ENCODE measurements at places on chromosomes 4 and X. TPM values are rescaled to one million over a fixed set of nuclear protein-coding genes. Genes with fewer than 3 reads are reported as not detected.

Gene C4orf50
- 0.19 TPM for total RNA-seq

Gene PCYT1B
- not detected for total RNA-seq

Gene TAF7L
- not detected for total RNA-seq

Gene ADGRA3
- total RNA-seq: 22.3 TPM

Gene MAGEC3
- not detected for total RNA-seq

Gene ATP6AP2
- total RNA-seq: 56.6 TPM

DNA sequence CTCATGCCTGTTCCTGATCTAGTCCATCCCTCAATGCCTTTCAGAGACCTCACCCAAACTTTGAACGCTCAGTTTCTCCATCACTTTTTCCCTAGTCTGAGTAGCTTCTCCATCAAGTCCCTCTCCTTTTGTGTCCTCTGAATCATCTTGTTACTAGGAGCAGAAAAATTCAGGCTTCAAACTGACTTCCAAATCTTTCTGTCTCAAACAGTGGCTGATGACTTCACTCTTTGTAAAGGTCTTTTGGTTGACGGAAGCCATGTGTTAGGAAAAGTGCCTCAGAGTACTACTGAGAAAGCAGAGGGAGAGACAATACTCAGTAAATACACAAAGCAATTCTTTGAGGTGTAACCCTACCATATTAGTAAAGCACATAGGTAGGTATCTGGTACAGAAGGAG, 65.7 kb upstream of the CAMK2D start:
- DNase-seq: no peak

- DNase-seq: no peak
Measured at GRCh38 chrX:38489341-38489740, 72.0 kb upstream of the TSPAN7 start.

DNA sequence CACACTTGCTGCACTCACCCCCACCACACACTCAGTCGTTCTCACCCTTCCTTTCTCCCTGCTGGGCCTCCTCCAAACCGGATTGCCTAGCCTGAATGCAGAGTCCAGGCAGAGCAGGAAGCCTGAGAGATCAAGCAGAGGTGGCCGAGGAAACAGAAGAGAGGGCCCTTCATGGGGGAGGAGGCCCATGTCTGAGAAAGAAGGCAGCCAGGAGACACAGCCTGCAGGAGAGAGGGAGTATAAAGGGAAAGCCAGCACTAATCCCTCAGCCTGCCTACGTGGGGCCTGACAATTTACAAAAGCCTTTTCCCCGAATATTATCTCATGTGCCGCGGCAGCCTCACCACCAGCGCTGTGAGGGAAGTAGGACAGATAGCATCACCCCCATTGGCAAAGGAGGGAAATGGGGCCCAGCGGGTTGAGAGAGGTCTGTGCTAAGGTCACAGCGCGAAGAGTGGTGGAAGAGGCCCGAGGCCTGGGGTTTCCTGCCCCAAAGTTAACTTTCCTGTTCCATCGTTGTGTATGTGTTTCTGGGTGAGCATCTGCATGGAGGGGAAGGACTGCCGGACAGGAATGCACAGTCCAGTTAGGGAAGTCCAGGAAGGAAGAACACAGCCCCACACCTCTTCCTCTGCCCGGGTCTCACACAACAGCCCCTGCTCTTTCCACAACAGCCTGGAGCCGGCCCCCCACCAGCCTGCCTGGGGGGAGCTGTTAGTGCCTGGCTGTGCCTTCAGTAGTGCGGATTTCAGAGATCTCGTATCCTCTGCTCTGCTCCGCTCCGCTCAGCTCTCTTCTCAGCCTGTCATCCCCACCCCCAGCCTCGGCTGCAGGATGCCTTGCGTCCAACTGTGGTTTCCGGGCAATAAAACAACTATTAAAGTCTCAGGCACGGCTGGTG, 50.9 kb upstream of the BCOR start:
- DNase-seq: peak; percentile 59

DNA sequence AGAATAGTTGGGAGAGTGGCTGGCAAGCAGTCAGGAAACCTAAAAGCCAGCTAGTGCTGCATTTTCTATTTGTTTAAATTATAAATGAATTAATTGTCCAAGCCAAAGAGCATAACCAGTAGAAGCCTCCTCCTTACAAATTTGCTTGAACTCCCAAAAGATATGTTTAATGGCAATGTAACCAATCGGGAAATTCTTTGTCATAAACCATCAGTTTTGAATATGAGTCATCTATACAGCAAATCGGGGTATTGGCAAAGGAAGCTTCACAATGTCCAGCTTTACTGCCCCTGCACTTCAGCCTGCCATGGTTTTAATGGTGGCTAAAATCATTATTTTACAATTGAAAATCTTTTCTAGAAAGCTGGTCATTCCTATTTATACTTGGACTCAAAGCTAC, 216.6 kb downstream of the SHROOM3 start:
- DNase-seq: no peak

DNA sequence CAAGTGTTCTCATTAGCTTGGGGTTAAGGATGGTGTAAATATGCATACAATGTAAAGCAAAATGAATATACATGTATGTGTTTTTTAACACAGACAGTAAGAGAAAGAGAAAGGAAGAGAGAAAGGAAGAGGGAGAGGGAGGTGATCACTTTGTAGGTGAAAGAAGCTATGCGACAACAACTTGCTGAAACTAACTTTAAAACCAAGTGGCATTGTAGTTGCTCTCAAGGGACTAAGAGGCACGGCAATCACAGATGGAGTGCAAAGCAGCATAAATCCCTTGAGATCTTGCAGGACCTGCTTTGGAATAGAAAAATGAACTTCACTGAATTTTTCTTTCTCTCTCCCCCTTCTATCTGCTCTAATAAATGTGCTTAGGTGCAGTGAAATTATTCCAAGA, 1665.0 kb upstream of the TENM3 start:
- no peak for DNase-seq

- no peak for DNase-seq
Measured at GRCh38 chrX:12159799-12160198, 21.5 kb downstream of the FRMPD4 start.

- no peak for DNase-seq
Measured at GRCh38 chr4:124941267-124941666, 228.7 kb upstream of the ANKRD50 start.

GRCh38 chr4:125991398-125991797, 676.6 kb downstream of the FAT4 start:
- no peak for DNase-seq

DNA sequence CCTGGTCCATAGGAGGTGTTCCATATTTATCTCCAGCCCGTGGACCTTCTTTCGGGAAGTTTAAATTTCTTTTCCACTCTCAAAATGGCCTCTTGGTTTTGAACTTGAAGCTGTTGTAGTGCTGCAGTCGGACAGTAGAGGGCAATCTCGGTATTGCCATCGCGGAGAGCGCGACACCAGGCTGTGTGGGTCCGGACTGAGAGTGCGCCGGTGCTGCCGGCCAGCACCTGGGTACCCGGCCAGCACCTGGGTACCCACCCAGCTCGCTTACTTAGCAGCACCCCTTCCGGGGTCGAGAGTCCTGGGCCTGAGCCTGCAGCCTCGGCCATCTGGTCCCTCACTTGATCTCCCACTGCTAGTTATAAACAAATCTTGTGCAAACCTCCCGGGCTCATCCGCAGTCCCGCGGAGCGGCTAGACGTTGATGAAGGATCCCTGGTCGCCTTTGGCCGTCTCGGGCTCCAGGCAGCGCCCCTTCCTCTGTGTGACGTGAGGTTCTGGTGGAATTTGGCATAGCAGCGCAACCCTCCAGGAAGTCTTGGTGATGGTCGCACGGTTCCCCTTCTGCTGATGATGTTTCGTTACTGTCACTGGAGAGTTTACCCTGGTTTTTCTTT, 18.0 kb downstream of the FAM9A start:
- no peak for DNase-seq

DNA sequence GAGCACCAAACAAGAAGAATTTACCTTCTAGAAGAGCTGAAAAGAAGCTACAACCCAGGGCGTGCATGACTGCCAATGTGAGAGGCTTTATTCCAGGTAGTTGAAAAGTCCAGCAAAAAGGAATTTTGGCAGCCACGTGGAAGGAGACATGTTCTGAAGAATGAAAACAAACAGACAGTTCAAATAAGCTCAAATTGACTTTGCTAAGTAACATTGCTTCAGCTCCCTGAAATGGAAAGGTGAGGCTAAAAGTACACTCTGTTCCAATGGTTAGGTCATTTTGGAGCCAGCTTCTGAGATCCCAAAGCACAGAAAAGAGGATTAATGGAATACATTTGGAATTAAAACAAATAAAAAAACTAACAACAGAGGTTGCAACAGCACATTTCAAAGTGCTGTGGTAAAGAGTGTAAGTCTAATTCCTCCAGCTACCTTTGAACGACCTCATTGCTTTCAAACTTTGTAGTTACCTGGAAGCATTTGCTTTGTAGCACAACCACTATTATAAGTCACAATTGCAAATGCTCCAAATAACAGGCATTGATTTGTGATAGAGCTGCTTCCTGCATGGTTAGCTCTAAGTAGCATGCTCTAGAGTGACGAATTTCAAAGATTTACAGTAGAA, 405.3 kb upstream of the EDA2R start:
- DNase-seq: no peak

DNA sequence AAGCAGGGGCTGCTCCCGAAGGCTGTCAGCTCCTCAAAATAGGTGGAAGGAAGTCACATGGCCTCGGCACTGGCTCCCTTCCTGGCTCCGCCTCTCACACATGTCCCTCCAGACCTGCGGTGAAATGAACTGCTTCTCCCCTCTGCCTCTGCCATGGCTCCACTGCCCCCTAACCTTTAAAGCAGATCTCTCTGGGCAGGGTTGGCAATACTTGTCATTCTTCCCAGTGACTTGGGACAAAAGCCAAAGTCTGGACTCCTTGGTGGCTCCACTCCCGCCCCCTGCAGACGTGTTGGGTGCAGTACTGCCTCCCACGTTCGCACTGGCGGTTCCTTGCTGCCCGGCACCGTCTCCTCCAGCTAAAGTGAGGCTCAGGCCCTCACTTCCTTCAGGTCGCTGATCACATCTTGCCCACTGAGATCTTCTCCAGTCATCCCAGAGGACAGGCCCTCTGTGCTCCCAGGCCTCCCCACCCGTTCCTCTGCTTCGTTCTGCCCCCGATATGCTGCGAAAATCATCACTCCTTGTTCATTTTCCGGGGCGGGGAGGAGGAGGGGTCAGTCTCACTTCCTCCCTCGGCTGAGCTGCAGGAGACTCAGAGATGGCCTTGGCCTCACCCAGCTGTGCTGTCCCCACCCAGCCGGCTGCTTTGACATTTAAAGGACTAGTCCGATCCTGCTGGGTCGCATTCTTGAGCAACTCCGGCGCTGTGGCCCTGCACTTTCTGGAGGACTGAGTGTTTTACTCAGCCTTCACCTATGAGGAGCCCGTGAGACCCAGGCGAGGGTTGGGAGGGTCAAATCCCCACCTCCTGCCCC, 97.4 kb downstream of the PHKA2 start:
- peak; percentile 81 for DNase-seq

DNA sequence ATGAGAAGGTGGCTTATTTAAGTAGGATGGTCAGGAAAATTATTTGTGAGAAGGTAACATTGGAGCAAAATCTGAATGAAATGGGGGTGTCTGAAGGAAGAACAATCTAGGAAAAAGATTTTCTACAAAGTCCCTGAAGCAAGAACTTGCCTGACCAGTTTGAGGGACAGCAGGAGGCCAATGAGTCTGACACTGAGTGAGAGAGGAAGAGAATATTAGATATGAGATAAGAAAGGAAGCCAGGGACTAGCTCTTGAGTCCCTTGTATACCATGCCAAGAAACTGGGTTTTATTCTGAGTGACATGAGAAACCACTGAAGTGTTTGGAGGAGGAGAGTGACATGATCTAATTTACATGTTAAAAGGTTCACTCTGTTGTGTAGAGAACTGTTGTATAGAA, 1478.9 kb downstream of the RPA4 start:
- no peak for DNase-seq

GRCh38 chr4:93719552-93719951, 109.0 kb upstream of the ATOH1 start:
- DNase-seq: no peak

- no peak for DNase-seq
Measured at GRCh38 chr4:189414021-189414420, 526.7 kb upstream of the FRG1 start.

DNA sequence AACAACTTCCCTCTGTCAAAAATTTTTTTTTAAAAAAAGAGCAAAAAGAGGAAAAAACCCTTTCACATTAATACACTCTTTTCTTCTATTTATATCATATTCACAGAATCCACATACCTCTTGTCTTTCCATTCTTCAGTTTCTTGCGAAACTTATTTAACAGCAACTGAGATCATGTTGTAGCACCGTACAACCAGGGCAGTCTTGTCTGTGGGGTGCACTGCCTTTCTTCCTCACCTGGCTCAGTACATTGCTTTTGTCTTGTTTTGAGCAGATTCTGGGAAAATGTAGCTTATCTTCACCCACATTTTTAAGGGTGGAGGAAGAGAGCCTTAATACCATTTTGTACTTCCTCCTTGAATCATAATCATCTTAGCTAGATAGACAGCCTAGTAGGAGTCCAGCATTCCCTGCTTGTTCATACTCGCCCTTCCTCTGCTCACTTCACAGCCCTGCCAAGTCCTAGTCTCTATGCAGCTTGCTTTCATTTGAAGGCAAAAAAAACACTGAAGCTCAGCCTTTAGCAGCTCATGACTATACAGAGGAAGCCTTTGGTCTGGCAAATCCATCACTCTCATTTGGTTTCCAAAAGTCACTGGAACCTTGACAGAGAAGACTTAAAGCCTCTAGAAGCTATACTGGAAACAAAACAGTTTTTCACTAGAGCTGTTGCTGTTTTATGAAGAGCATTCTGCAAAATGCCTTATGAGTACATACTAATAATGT, 140.6 kb upstream of the BANK1 start:
- no peak for DNase-seq

DNA sequence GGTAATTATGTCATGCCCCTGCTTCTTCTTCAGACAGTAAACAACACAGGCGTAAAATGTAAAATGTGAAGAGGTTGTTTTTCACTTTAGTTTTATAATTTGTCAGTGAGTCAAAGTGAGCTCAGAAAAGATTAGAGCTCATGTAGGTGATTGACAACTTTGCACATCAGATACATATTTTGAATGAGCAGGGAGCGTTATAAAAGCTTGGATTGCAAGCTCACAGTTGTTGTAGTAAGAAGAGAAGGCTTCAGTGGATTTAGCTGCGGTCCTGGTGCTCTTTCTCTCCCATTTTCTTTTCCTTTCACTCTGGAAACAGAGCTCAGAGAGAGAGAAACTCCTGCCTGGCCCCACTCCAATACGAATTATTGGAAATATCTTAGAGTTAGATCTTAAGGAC, 26.4 kb downstream of the MTMR1 start:
- no peak for DNase-seq

GRCh38 chr4:181517491-181517890, 725.7 kb upstream of the TENM3 start:
- DNase-seq: no peak

GRCh38 chr4:170270628-170271027, 180.9 kb upstream of the AADAT start:
- no peak for DNase-seq

- no peak for DNase-seq
Measured at GRCh38 chr4:17288151-17288550, 223.7 kb downstream of the QDPR start.

- DNase-seq: no peak
Measured at GRCh38 chrX:146854281-146854680, 39.7 kb upstream of the CXorf51A start.

Measured in Peyer's patch (tissue), 4 donors.